ENCODE measurements at places on chromosomes 6 and 20. TPM values are rescaled to one million over a fixed set of nuclear protein-coding genes. Genes with fewer than 3 reads are reported as not detected.

DNA sequence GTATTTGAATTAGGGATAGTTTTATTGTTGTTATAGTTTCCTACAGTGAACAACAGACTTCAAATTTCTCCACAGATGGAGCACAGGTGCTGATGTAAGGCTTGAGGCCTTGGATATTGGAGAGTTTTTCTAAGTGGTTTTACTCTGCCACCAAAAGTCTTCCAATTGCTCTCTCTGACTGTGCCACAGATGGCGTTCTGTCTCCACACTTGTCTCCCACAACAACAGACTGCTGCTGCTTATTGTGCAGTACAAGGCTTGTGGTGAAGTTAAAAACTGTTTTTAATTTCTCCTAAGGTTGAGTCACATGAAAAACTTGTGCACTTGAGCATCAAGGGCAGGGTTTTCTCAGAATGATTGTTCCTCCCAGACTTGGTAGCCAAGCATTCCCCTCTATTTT, 460.9 kb upstream of the KHDRBS2 start:
- no peak for DNase-seq

- no peak for DNase-seq
These were observed 74.4 kb upstream of the GATA5 start for GRCh38 chr20:62550087-62550632.

Gene HUS1B
- 0.49 TPM for total RNA-seq

Gene HLA-DQA1
- total RNA-seq, result 12.1 TPM

GRCh38 chr6:10993896-10994295, 50.2 kb downstream of the ELOVL2 start:
- no peak for DNase-seq

Gene C6orf141
- 4.2 TPM for total RNA-seq

DNA sequence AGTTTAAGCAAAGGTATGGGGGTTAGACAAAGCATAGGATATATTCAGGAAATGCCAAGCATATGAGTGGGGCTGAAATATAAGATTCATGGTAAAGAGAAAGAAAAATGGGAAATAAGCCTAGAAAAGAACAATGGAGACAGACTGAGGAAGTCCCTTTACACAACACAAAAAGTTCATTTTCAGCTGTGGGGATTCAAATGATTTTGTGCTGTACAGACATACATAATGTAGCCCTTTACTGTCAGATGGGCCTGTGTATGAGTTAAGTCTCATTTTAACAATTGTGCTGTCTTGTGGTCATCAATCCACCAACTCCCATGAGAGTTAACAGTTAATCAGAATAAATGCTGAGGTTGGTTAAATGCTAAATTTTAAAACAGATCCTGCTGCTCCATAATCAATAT, 37.2 kb downstream of the REV3L start:
- DNase-seq, result no peak

- DNase-seq, result no peak
These were observed 264.2 kb upstream of the PREP start for GRCh38 chr6:105667056-105667455.

DNA sequence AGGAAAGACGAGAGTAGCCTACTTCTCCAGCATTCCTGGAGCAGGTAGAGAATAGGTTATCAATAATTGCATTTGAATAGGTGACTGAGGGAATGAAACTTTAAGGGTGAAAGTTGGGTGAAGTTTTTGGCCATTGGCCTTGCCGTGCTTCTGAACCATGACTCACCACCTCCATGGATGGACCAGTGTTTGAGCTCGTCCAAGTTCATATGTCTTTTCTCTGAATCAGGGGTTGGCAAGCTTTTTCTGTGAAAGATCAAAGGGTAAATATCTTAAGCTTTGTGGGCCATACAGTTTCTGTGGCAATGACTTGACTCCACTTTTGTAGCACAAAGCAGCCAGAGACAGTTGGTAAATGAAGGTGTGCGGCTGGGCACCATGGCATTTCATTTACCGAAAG, 31.8 kb downstream of the SNRNP48 start:
- DNase-seq, result no peak

DNA sequence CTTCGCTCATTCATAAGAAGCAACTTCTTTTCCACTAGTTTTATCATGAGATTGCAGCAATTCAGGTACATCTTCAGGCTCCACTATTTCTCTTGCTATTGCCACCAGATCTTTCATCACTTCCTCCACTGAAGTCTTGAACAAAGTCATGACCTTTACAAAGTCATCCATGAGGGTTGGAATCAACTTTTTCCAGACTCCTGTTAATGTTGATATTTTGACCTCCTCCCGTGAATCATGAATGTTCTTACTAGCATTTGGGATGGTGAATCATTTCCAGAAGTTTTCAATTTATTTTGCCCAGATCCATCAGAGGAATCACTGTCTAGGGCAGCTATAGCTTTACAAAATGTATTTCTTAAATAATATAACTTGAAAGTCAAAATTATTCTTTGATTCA, 1.5 kb downstream of the CENPQ start:
- DNase-seq, result no peak

GRCh38 chr6:15512126-15512525, 150.7 kb downstream of the DTNBP1 start:
- DNase-seq, result no peak

Gene CRNKL1
- total RNA-seq, result 21.6 TPM

DNA sequence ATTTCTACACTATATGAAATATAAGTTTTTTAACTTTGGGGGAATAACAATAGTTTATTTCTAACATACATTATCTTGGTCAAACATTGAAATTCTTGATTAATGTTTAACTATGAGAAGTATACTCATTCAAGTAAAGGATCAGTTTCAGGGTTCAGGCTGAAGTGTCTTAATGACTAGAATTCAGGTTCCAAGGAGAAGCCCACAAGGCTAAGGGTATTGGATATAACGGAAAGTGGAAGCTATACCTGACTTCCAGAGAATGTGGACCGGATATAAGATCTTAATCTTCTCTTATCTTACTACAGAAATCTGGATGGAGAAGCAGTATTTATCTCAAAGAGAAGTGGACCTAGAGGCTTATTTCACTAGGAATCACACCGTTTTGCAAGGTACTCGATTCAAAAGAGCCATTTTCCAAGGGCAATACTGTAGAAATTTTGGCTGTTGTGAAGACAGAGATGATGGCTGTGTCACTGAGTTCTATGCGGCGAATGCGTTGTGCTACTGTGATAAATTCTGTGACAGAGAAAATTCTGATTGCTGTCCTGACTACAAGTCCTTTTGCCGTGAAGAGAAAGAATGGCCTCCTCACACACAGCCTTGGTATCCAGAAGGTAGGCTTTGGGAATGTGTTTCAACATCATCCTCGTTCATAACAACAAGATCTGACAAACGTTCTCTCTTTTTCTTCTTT, at the start of gene TINAG:
Gene TINAG, plus strand, starts transcription at position 153 of the 697 bp plus-strand sequence. Its CDS starts 110 bp downstream, at position 263.
- DNase-seq, result no peak

DNA sequence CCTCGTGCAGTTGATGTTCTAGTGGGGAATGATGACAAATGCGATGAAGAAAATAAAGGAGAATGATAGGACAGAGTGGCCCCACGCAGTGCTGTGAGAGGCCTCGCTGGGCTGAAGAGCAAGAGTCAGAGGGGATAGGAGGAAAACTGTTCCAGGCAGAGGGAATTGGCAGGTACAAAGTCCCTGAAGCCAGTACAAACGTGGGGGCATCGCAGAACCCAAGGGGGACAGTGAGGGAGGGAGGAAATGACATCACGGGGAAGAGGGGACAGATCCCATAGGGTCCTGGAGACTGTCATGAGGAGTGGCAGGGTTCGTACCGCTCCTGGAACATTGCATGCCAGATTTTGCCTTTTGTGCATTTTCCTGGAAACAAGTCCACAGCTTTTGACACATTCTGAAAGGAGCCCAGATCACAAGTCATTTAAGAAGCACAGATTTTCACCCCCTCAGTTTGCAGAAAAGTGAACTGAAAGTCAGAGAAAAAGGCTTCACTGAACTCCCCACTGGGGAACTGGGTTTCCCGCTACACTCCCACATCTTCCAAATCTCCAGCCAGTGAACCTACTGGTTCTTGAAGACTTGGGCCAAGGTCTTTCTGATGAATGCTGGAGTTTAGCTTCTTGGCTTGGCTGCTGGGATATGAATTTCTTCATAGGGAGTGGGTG, 77.0 kb downstream of the SULF2 start:
- no peak for DNase-seq

GRCh38 chr20:57751411-57751810, 41.6 kb upstream of the PMEPA1 start:
- no peak for DNase-seq

Gene COQ3
- total RNA-seq, result 4.2 TPM

DNA sequence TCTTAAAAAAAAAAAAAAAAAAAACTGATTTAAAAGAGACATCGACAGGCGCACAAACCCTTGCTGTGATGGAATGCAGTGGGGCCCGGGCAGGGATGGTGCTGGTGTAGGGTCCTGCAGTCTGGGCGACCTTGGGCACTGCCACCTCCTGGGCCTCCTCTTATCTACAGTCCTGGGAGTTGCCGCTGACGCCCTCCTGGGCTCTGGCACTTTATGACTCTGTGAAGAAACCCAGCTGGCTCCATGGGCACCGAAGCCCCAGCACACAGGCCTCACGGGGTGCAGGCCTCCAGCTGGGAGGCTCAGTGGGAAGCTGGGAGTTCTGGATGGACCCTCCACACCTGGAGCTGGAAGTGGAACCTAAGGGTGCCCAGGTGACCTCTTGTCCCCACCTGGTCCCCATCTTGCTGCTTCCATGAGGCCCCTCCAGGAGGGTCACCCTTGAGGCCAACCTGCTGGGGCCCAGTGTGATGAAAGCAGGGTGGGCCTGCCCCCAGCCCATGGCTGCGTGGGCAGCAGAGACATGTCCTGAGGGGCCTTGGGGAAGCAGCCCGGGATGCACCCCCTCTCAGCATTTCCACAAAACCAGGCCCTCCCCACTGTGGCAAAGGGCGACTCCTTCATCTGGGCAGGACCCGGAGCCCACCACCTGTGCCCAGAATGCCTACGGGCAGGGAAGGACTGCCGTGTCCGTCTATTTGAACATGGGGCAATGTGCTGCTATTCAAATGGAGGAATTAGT, 104.9 kb downstream of the ASXL1 start:
- no peak for DNase-seq
